ENCODE measurements at places on chromosomes 1 and 21. TPM values are rescaled to one million over a fixed set of nuclear protein-coding genes. Genes with fewer than 3 reads are reported as not detected.
A peak's percentile ranks its signal among the peaks of the same experiment; 100 is the strongest.

GRCh38 chr1:220157738-220158137 is 63.8 kb downstream of the IARS2 start:
- H3K4me3 ChIP-seq, result no peak overlapping the region
- H3K27ac ChIP-seq, result no peak overlapping the region
- no peaks in the 10 kb centered on the region for H3K4me1 ChIP-seq
- peaks cover 10% of the 10 kb centered on the region for H3K36me3 ChIP-seq

GRCh38 chr1:8862528-8862927 is 16.0 kb downstream of the ENO1 start:
- H3K27me3 ChIP-seq, result no peaks in the 10 kb centered on the region
- peak overlapping the region; percentile 21 for H3K27ac ChIP-seq
- peaks cover 32% of the 10 kb centered on the region for H3K36me3 ChIP-seq
- DNase-seq, result no peak

- no peak overlapping the region for H3K4me3 ChIP-seq
- DNase-seq, result no peak
- no peaks in the 10 kb centered on the region for H3K27me3 ChIP-seq
- H3K36me3 ChIP-seq, result no peaks in the 10 kb centered on the region
Observed at GRCh38 chr21:42392731-42393442, 3.0 kb downstream of the TMPRSS3 start.

Gene OPRD1
- 5.4 TPM for total RNA-seq

- H3K27ac ChIP-seq, result peak overlapping the region; percentile 92
- H3K4me3 ChIP-seq, result no peak overlapping the region
- no peaks in the 10 kb centered on the region for H3K27me3 ChIP-seq
- no peaks in the 10 kb centered on the region for H3K36me3 ChIP-seq
- H3K4me1 ChIP-seq, result peaks cover 23% of the 10 kb centered on the region
- no peak for DNase-seq
Observed at GRCh38 chr1:218584418-218585155, 239.5 kb downstream of the TGFB2 start.

DNA sequence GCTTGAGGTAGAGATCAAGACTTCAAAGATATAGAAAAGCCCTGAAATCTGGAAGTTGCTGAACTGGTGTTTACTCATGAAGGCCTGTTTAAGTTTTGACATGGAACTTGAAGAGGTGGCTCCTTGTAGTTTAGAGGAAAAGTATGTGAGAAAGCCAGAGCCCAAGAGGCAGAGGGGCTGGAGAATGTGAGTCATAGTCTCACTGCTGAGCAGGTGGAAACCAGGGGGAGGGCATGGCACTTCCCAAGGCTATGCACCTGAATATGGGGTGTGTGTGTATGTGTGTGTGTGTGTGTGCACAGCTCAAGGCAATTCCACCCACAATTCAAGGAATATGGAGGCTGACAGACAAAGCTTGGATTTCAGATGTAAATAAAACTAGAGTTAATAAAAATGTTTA is 46.8 kb upstream of the C1orf198 start:
- H3K36me3 ChIP-seq, result peaks cover 4% of the 10 kb centered on the region
- no peaks in the 10 kb centered on the region for H3K27me3 ChIP-seq
- H3K4me3 ChIP-seq, result no peak overlapping the region
- no peak for DNase-seq

GRCh38 chr1:96971849-96972602 is 250.4 kb downstream of the PTBP2 start:
- H3K36me3 ChIP-seq, result no peaks in the 10 kb centered on the region
- no peaks in the 10 kb centered on the region for H3K27me3 ChIP-seq
- DNase-seq, result no peak
- H3K4me3 ChIP-seq, result no peak overlapping the region
- H3K27ac ChIP-seq, result no peak overlapping the region

GRCh38 chr1:230568676-230569075 is 73.6 kb upstream of the COG2 start:
- H3K4me3 ChIP-seq, result no peak overlapping the region
- no peaks in the 10 kb centered on the region for H3K36me3 ChIP-seq
- peaks cover 10% of the 10 kb centered on the region for H3K27me3 ChIP-seq
- no peaks in the 10 kb centered on the region for H3K4me1 ChIP-seq
- DNase-seq, result no peak

Gene MLLT11
- total RNA-seq, result 5.0 TPM
